ENCODE measurements at places on chromosomes 2 and 18.

DNA sequence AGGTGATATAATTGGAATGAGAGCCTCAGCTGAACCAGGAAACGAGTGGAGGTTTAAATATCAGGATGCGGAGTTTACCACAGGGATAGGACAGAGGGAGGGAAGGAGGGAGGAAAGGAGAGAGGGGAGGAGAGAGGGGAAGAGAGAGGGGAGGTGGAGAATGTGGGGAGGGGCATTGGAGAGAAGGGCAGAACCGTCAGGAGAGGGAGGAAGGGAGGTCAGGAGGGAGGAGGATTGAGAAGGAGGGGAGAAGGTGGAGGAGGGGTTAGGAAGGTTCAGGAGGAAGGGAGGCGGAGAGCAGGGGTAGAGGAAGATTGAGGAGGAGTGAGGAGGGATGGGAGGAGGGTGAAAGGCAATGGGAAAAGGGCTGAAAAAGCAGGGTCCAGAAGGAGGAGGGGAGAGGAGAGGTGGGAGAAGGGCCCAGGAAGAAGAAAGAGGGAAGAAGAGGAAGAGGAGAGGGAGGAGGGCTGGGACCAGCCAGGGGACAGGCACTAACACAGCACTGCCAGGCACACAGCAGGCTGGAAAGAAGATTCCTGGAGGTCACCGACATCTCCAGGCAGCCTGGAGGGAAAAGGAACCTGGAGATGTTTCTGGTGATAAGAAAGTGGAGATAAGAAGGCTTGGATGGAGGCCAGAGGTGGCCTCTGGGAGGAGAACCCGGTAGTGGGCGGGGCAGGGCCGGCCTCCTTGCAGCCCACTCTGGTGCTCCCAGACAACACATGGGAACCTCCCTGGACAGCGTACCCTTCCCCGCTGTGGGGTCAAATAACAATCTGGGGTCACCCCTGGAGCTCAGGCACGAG is 176.7 kb upstream of the SMAD2 start:
- DNase-seq: no peak

GRCh38 chr2:37274359-37274965 is 43.0 kb downstream of the NDUFAF7 start:
- DNase-seq: no peak

DNA sequence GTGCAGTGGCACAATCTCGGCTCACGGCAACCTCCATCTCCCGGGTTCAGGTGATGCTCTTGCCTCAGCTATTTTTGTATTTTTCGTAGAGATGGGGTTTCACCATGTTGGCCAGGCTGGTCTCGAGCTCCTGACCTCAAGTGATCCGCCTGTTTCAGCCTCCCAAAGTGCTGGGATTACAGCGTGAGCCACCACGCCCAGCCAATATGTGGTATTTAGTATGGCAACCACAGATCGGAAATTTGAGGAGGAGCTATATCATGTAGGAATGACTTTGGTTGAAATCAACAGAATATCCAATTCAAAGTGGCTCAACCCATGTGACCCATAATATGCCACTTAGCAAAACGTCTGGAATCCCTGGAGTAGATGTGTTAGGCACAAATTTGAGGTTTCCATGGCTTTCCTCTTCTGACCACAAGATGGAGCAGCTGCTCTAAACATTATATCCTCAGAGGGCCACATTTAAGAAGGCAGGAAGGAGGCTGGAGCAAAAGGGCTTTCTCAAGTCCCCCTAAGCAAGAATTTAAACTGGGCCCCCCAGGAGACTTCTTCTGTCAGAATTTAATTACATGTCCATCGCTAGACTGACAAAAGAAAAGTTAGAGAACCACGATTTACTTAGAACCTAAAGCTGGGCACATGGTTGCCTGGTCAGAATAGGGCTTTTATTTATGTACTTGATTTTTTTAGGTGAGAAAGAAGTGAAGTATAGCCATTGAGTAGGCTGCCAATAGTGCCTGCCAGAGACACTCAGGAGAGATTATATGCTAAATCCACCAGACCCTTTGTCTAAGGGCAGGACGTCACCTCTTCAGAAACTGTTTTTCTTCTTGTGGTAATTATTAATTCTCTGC is 49.6 kb upstream of the ITSN2 start:
- peak; percentile 65 for DNase-seq

- no peak for DNase-seq
These were observed 72.2 kb upstream of the MAP2 start for GRCh38 chr2:209351636-209352035.

DNA sequence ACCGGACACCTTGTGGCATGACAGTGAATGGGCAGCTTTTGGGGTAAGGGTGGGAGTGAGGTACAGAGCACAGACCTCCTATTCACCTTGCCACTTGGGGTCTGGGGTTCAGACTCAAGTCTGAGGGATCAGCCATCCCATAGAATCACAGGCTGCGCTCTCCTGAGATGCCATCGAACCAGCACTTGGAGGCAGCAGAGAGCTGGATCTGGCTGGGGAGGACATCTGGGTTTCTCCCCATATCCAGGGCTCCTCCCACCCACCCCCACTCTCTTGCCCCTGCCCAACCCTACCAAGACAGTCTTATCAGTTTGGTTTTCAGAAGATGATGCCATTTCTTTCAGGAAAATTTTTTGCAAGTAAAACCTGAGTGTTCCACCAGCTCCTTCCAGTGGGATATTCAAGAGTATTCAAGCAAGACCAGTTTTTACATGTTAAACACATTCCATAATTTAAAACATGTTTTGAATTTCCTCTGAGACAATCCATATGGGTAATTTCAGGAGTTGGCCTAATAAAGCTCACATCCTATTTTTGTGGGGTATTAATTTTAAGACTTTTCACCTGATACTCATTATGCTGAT is 29.2 kb upstream of the TEX44 start:
- peak; percentile 79 for DNase-seq

Measured in hepatic stellate cell (primary cell).